Left hindlimb (tissue), 1 donor: ENCODE measurements at places on chromosomes 2 and 18.

GRCh38 chr2:234544659-234545611, 48.1 kb upstream of the ARL4C start:
- peak; percentile 62 for DNase-seq

- DNase-seq = no peak
These were observed 144.3 kb upstream of the ZFP36L2 start for GRCh38 chr2:43370705-43371104.

- no peak for DNase-seq
These were observed 221.9 kb downstream of the TSN start for GRCh38 chr2:121977326-121977725.

- DNase-seq = peak; percentile 42
These were observed 1.8 kb downstream of the REL start for GRCh38 chr2:60882971-60883753.

GRCh38 chr2:216804357-216805350, 55.2 kb downstream of the TNP1 start:
- no peak for DNase-seq
